ENCODE measurements at places on chromosomes 2 and 18.
A peak's percentile ranks its signal among the peaks of the same experiment; 100 is the strongest.

DNA sequence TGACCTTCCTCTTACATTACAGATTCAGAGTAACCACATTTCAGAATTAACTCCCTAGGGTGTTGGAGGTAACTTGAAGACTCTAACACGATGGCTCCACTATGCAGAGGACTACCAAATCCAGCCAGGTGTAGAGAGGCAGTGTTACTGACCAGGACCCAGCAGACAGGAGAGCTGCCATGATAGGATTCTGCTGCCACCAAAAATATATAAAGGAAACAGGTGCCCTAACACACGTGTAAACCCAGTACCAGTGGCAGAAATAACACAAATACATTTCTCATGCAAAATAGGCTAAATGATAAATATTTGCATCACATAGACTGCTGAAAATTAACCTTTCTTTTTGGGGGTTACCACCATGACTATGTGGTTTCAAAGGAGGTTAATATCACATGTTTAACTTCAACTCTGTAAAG, 7.0 kb downstream of the ZBTB14 start:
- DNase-seq, result no peak

- DNase-seq, result no peak
These were observed 92.0 kb upstream of the MSH2 start for GRCh38 chr2:47310801-47311560.

GRCh38 chr2:143486976-143487375, 357.8 kb downstream of the ARHGAP15 start:
- DNase-seq, result no peak

DNA sequence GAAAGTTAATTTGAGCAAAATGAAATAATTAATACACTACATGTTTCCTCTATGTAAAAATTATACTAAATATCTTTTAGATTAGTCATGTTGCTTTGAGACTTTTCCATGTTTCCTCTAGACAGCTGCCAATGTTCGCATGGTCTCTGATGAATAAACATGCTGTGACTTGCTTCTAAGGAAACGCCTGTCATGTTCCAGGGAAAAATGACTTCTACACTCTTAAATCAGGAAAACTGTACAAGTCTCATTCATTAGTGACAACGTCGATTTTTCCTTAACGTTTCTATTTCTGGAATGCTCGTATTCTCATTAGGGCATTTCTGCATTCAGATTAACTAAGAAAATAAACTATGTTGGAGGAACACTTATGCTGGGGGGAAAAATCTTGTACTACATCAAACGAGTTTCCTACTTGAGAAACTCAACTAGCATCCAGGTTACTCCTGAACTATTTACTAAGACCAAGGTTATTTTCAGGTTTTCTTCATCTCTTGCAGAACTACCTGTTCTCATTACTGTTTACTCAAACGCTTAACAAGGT, 1.6 kb downstream of the COBLL1 start:
- DNase-seq, result peak; percentile 60

GRCh38 chr2:37827455-37827854, 97.6 kb upstream of the RMDN2 start:
- DNase-seq, result no peak

DNA sequence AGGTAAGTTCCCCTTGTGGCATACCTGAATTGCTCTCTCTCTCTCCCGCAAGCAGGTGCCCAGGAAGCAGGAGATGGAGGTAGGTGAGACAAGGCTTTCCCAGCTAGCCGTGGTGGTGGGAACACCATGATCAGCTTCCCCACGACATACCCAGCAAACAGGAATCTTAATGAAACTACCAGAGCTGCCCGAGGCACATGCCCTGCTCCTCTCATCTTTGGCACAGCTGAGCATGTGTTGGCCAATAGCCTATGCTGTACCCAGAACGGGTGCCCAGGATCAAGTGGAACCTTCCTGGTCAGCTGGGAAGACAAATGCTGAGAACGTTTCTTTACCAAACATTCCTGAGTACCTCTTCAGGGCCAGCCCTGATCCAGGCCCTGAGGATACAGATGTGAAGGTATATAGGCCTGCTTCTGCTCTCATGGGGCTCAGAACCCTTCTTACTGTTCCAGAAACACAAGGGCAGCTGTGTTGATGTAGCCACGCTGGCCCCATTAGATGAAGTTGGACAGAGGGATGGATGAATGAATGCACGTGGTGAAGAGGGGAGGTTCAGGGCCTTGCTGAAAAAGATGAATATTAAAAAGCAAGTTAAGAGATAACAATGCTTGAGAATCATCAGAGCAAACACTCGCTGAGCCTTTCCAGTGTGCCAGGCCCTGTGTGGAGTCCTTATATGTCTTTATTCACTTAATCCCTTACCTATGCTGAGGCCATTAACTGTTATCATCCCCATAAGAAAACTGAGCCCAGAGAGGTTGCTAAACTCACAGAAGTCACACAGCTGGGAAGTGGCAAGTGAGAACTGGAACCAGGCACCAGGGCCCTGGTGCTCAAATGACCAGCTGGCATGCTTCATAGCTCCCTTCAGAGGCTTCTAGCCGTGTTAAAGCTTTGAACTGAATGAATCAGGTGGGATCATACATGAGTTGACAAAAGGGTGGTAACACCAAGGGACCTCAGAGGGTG, 68.8 kb upstream of the TMEM247 start:
- DNase-seq, result no peak

GRCh38 chr2:186695081-186695756, 1.4 kb downstream of the FAM171B start:
- DNase-seq, result peak; percentile 20

- DNase-seq, result no peak
These were observed 193.6 kb downstream of the SH3RF3 start for GRCh38 chr2:109322641-109323040.

- DNase-seq, result no peak
These were observed 4.3 kb downstream of the ZFAND2B start for GRCh38 chr2:219210886-219211362.

DNA sequence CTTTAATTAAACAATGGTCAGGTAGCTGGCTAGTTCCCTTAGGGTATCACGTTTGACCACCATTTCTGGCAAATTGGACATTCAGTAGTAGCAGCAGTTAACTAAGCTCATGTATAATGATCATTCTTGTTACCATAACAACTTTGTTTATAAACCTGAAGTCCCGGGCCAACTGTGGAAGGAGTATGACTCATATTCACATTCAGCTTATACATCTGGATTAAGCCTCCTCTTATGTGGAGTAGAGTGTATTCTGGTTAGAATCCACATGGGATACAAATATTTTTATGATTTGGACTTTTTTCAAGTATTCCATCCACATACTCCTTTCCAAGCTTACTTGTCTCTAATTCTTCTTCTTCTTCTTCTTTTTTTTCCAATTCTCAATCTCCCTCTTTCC, 70.3 kb upstream of the ZSWIM2 start:
- peak; percentile 11 for DNase-seq

GRCh38 chr2:165448406-165448805, 21.1 kb upstream of the CSRNP3 start:
- DNase-seq, result no peak

GRCh38 chr2:207167099-207167923, 1.6 kb upstream of the KLF7 start:
- DNase-seq, result no peak

DNA sequence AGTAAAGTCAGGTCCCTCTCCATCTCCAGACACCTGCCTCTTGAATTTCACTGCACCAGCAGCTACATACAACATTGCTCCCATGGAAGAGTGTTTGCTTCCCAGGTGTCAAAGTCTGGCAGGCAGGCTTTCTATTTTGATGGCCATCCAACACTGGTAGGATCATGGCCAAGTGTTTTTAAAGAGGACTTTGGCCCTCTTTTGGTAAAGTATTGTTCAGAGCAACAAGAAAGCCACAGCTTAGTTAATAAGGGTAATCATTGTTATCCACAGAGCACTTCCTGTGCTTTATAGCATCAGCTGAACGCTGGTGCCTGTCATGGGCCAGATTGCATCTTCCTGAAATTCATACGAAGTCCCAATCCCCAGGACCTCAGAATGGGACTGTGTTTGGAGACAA, 133.2 kb downstream of the NCK2 start:
- DNase-seq, result no peak

GRCh38 chr2:144629935-144630334, 110.0 kb upstream of the ZEB2 start:
- DNase-seq, result no peak

- no peak for DNase-seq
These were observed 1.3 kb upstream of the FAP start for GRCh38 chr2:162244541-162245031.
